Muscle of leg (tissue), 16 donors: ENCODE measurements at places on chromosomes 5 and 9. TPM values are rescaled to one million over a fixed set of nuclear protein-coding genes. Genes with fewer than 3 reads are reported as not detected.

ISL1 gene
- total RNA-seq: 0.09 TPM

NSUN2 gene
- total RNA-seq: 33.2 TPM

CDC20B gene
- total RNA-seq: not detected

SPATA31C2 gene
- 0.04 TPM for total RNA-seq

FOXI1 gene
- not detected for total RNA-seq

IL13 gene
- total RNA-seq: not detected

DAB2 gene
- 79.7 TPM for total RNA-seq

AJM1 gene
- 1.2 TPM for total RNA-seq

KIF27 gene
- total RNA-seq: 6.3 TPM

CD274 gene
- total RNA-seq: 0.62 TPM

GRIA1 gene
- 0.98 TPM for total RNA-seq

CRB2 gene
- 0.04 TPM for total RNA-seq

TNFSF15 gene
- total RNA-seq: 0.35 TPM

CCIN gene
- 0.62 TPM for total RNA-seq

AFF4 gene
- 32.3 TPM for total RNA-seq

LHX6 gene
- total RNA-seq: 3.7 TPM

ZFP37 gene
- total RNA-seq: 5.5 TPM

GABRA6 gene
- not detected for total RNA-seq

DBH gene
- total RNA-seq: not detected

OTP gene
- total RNA-seq: not detected

CCDC107 gene
- total RNA-seq: 14.4 TPM

IFNA21 gene
- total RNA-seq: not detected

TICAM2 gene
- total RNA-seq: 3.3 TPM

UGT3A1 gene
- total RNA-seq: 10.7 TPM

PRELID2 gene
- 20.1 TPM for total RNA-seq

KIF12 gene
- total RNA-seq: 0.13 TPM

KLHL3 gene
- total RNA-seq: 3.6 TPM

CNTFR gene
- 22.1 TPM for total RNA-seq

FUT7 gene
- total RNA-seq: not detected

PCDHGA9 gene
- 3.8 TPM for total RNA-seq

PCDHB16 gene
- 2.1 TPM for total RNA-seq

SLC6A19 gene
- not detected for total RNA-seq

POLK gene
- 35.0 TPM for total RNA-seq

ZNF454 gene
- total RNA-seq: 4.9 TPM

FGF10 gene
- 7.8 TPM for total RNA-seq

ZER1 gene
- 14.2 TPM for total RNA-seq

FPGS gene
- total RNA-seq: 34.7 TPM

CCDC192 gene
- 0.18 TPM for total RNA-seq

SLC46A2 gene
- 0.04 TPM for total RNA-seq

FCHSD1 gene
- 9.1 TPM for total RNA-seq

TRAF1 gene
- total RNA-seq: 3.2 TPM

ANKRD20A1 gene
- 0.44 TPM for total RNA-seq

HTR4 gene
- total RNA-seq: not detected

CCL28 gene
- total RNA-seq: 0.22 TPM

ST8SIA4 gene
- total RNA-seq: 9.3 TPM

SPATA31E1 gene
- not detected for total RNA-seq

TERT gene
- total RNA-seq: not detected

TMEM252 gene
- 0.09 TPM for total RNA-seq
